ENCODE measurements at places on chromosomes 12 and 14.

GRCh38 chr12:121794534-121795033 lies 1.1 kb upstream of the RHOF start:
- no peak for DNase-seq

- no peak for DNase-seq
Measured at GRCh38 chr12:113764661-113765060, 201.5 kb downstream of the RBM19 start.

GRCh38 chr14:49553106-49553505 lies 33.1 kb downstream of the RPS29 start:
- no peak for DNase-seq

DNA sequence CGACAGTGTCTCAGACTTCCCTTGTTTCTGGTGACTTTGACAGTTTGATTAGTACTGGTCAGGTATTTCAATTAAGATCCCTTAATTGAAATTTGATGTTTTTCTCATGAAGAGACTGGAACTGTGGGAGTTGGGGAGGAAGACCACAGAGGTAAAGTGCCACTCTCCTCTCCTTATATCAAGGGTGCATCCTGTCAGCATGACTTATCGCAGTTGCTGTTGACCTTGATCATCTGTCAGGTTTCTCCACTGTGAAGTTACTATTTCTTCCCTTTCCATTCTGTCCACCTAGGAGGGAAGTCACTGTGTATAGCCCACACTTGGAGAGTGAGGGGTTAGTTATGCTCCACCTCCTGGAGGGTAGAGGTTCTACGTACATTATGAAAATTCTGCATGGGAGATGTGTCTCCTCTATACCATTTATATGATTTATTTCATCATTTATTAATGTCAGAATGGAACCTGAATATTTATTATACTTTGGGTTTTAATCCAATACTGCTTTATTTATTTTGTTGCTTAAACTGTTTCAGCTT lies 40.3 kb upstream of the SMOC1 start:
- DNase-seq = no peak

DNA sequence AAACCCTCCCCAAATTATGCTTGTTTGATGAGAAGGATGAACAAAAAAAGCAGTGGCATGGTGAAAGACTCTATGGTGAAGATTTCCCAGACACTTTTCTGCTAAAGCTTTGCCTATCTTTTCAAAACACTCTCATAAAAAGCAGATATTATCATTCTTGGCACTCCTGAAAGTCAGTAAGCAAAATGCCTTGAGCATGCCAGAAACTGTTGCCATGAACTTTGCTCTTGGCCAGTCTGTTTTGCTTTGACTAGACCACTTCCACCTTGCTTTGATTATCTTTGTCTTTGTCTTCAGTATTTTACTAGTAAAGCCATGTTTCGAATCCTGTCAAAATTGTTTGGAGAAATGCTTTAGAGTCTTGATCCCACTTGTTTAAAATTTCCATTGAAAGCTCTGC lies 110.4 kb downstream of the CNTN1 start:
- no peak for DNase-seq

GRCh38 chr12:115412831-115413230 lies 728.9 kb upstream of the TBX3 start:
- no peak for DNase-seq

GRCh38 chr12:53180931-53181645 lies 363 bp upstream of the CSAD start:
- no peak for DNase-seq
